AG04450 (cell line): ENCODE measurements at places on chromosomes 4 and X.

- DNase-seq, result no peak
Observed at GRCh38 chr4:187046471-187046870, 322.8 kb upstream of the FAT1 start.

DNA sequence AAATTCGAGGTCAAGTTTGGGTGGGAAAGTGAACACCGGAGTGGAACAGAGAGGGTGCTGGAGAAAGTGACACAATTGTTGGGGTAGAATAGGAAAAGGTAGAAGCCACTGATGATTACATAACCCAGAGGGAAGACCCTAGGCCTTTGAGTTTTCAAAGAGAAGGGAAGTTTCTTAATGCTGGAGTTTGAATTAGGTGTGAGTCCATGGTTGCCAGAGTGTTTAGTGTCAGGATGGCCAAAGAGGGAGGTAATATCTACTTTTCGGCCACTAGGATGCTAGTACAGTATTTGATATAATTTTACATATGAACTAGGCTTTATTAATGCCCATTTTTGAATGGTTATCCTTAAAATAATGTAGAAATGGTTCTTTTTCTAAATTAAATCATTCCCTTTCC, 5.4 kb downstream of the BCORL1 start:
- DNase-seq, result no peak

GRCh38 chrX:127552571-127552970, 499.6 kb downstream of the ACTRT1 start:
- DNase-seq, result no peak

- DNase-seq, result no peak
Observed at GRCh38 chr4:39341075-39341725, 25.0 kb downstream of the RFC1 start.

DNA sequence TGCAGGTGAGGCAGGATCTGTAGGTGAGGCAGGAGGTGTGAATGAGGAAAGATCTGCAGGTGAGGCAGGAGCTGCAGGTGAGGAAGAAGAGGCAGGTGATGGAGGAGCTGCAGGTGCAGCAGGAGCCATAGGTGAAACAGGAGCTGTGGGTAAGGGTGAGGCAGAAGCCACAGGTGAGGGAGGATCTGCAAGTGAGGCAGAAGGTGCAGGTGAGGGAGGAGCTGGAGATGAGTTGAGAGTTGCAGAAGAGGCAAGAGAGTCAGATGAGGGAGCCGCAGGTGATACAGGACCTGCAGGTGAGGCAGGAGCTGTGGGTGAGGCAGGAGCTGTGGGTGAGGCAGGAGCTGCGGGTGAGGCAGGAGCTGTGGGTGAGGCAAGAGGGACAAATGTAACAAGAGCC, 27.1 kb upstream of the PNMA3 start:
- DNase-seq, result no peak
